Breast epithelium (tissue), 4 donors: ENCODE measurements at places on chromosomes 13 and 19. TPM values are rescaled to one million over a fixed set of nuclear protein-coding genes. Genes with fewer than 3 reads are reported as not detected.

DNA sequence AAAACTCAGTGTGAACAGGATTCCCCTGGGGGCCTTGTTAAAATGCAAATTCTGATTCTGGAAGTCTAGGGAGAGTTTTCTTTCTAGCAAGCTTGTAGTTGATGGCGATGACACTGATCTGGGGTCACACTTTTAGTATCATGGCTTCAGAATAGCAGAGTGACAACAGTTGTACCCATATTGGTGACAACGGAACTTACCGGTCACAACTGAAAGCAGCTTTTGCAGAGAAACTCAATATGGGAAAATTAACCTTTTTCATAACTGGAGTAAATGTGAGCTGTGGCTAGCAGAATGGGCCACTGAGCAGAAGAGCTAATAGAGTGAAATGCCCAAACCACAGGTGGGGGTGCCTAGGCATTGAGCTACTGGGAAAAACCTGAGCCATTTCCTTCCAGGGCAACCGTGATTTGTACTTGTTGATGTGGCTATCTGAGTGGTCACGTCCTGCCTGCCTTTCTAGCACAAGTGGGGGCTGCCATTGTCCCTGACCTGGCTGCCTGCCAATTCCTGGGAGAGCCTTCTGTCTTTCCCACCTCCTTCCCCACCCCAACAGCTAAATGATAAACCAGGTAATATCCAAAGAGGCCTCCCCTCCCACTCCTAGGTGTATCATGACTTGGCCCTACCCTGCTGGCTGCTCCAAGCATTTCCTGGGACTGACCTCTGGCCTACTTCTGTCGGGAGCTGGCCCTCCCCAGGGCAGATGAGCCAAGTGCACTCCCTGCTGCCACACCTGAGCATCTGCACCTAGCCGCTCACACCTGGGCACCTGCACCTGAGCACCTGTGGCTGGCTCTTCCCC lies 1.7 kb upstream of the SLC10A2 start:
- H3K4me3 ChIP-seq: no peak overlapping the region
- no peaks in the 10 kb centered on the region for H3K4me1 ChIP-seq
- H3K36me3 ChIP-seq: no peaks in the 10 kb centered on the region
- no peak for DNase-seq
- no peaks in the 10 kb centered on the region for H3K27me3 ChIP-seq

DNA sequence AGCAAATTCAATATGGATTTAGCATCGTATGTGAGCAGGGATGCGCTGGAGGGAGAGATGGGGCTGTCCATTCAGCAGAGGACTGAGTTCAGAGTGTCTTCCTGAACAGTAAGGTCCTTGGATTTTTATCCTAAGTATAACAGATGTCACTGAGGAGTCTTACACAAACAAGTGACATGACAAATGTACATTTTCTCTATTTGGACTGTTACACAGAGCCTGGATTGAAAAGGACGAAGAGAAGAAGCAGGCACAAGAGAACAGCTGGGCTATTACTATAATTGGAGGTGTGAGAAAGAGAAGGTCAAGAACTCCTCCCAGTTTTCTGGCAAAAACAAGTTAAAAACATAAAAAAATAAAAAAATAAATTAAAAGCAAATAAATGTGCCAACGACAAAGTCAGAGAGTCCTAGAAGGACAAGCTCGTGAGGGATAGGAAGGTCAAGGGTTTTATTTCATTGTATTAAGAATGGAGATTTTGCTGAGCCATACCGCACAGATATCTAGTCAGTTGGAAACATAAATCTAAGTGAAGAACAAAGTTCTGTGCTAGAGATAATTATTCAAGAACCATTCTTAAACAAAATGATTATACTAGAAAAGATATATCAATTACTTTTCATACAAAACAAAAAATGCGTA lies 1186.3 kb downstream of the EFNB2 start:
- no peak overlapping the region for H3K4me3 ChIP-seq
- H3K4me1 ChIP-seq: no peaks in the 10 kb centered on the region
- DNase-seq: no peak
- no peaks in the 10 kb centered on the region for H3K27me3 ChIP-seq

DNA sequence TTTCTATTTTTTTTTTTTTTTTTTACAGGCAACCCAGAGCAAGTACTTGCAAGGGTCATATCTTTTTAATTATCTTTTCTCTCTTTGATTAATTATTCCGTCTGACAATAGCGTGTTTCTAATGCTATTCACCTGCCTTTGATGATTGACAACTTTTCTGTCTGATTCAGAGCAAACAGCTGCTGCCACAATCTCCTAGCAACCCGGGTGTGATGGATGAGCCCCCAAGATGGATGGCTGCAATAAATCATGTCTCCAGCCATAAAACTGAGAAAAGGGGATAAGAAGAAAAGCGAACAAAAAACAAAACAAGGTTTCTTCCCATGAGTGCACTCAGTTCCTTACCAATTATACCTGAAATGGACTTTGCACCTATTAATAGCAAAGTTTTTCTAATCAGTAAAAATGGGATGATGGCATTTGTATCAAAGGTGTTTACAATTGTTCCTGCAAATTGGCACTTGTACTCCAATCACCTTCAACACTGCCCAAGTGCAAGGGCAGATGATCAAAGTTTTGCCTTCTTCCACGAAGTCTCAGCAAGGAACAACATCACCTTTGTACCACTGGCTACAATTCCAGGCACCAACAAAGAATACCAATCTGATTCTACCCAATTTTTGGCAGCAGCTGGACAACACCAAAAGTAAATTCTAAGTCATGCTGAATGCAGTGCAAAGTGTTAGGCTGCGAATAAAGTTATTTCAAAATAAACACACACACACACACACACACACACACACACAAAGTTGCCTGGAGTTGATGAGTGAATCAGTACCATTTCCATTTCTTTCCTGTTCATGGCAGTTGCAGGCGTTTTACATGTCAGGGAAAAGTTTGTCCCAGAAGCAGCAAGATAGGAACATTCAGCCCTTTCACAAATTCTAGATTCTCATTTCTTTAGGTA lies 12.0 kb downstream of the TSHZ3 start:
- H3K4me3 ChIP-seq: no peak overlapping the region
- no peaks in the 10 kb centered on the region for H3K4me1 ChIP-seq
- H3K27ac ChIP-seq: peak overlapping the region; percentile 3
- H3K36me3 ChIP-seq: no peaks in the 10 kb centered on the region
- DNase-seq: no peak
- H3K27me3 ChIP-seq: no peaks in the 10 kb centered on the region

GRCh38 chr13:97583907-97584497 lies 150.0 kb downstream of the RAP2A start:
- DNase-seq: no peak
- H3K36me3 ChIP-seq: no peaks in the 10 kb centered on the region
- H3K4me1 ChIP-seq: no peaks in the 10 kb centered on the region
- no peaks in the 10 kb centered on the region for H3K27me3 ChIP-seq
- H3K4me3 ChIP-seq: no peak overlapping the region

The MEIOSIN gene
- not detected for total RNA-seq

GRCh38 chr19:43300206-43300605 lies 30.9 kb upstream of the PSG9 start:
- peaks cover 5% of the 10 kb centered on the region for H3K27me3 ChIP-seq
- no peak for DNase-seq
- no peak overlapping the region for H3K27ac ChIP-seq
- no peak overlapping the region for H3K4me3 ChIP-seq
- H3K4me1 ChIP-seq: no peaks in the 10 kb centered on the region

The DAND5 gene
- not detected for total RNA-seq

The ZNF471 gene
- 12.0 TPM for total RNA-seq

The HSD11B1L gene
- 10.4 TPM for total RNA-seq

- no peaks in the 10 kb centered on the region for H3K36me3 ChIP-seq
- no peaks in the 10 kb centered on the region for H3K4me1 ChIP-seq
- H3K27me3 ChIP-seq: no peaks in the 10 kb centered on the region
Measured at GRCh38 chr19:7970716-7971448, 27.4 kb upstream of the TIMM44 start.

DNA sequence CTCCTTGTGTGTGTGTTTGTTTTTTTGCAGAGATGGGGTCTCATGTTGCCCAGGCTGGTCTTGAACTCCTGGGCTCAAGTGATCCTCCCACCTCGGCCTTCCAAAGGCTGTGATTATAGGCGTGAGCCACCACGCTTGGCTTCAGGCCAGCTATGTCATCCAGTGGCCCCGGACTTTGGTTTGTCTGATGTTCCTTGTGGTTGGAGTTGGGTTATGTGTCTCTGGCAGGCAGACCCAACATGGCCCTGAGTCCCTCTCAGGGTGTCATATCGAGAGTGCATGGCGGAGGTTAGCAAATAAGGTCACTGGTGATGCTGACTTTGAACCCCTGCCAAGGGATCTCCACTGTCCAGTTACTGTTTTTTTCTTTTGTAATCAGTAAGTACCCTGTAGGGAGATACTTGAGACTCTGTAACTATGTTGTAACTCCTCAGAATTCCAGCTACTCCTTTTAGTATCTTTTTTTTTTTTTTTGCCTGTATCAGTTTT lies 37.3 kb downstream of the SMARCA4 start:
- no peak overlapping the region for H3K4me3 ChIP-seq
- no peaks in the 10 kb centered on the region for H3K4me1 ChIP-seq
- no peak overlapping the region for H3K27ac ChIP-seq
- H3K36me3 ChIP-seq: peaks cover 14% of the 10 kb centered on the region
- no peaks in the 10 kb centered on the region for H3K27me3 ChIP-seq

DNA sequence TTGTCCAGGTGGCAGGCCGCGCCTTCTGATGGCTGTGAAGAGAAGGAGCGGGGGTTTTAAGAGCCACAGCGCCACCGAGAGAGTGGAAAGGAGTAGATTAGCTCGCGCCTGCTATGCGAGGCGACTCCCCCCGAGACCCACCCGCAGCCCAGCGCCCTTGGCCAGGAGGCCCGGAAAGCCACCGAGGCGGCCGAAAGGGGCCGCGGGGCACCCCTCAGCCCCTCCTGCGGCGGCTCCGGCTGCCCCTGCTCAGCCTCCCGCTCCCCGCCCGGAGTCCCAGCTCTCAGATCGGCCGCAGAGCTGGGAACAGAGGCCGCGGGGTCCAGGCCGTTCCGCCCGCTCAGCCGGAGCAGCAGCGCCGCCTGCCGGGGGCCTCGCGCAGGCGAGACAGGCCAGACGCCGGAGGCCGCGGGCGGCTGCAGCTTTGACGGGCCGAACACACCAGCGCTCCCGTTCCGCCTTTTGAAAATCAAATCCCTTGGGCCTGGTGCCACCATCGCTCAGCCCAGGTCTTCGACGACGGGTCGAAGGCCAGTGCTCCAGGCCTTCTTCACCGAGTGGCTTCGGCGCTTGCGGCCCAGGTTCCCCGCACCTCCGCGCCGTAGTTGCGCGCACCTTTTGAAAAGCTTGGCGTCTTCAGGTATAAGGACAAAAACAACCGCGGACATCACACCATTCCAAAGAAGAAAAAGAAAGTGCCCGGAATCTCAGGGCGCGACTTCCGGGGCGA lies 15.3 kb downstream of the CDX2 start:
- H3K4me1 ChIP-seq: no peaks in the 10 kb centered on the region
- no peak overlapping the region for H3K27ac ChIP-seq
- peaks cover 62% of the 10 kb centered on the region for H3K27me3 ChIP-seq

GRCh38 chr13:79782541-79783205 lies 301.7 kb downstream of the NDFIP2 start:
- DNase-seq: no peak
- peak overlapping the region; percentile 30 for H3K27ac ChIP-seq
- H3K36me3 ChIP-seq: no peaks in the 10 kb centered on the region
- no peaks in the 10 kb centered on the region for H3K27me3 ChIP-seq

The PGLYRP1 gene
- total RNA-seq: not detected

- H3K27ac ChIP-seq: no peak overlapping the region
- no peak overlapping the region for H3K4me3 ChIP-seq
Measured at GRCh38 chr19:49212016-49212701, 54.6 kb downstream of the TRPM4 start.

GRCh38 chr19:17183858-17184321 lies 31.3 kb upstream of the USE1 start:
- H3K4me1 ChIP-seq: no peaks in the 10 kb centered on the region
- no peaks in the 10 kb centered on the region for H3K27me3 ChIP-seq
- DNase-seq: no peak
- no peak overlapping the region for H3K4me3 ChIP-seq
- H3K27ac ChIP-seq: no peak overlapping the region

DNA sequence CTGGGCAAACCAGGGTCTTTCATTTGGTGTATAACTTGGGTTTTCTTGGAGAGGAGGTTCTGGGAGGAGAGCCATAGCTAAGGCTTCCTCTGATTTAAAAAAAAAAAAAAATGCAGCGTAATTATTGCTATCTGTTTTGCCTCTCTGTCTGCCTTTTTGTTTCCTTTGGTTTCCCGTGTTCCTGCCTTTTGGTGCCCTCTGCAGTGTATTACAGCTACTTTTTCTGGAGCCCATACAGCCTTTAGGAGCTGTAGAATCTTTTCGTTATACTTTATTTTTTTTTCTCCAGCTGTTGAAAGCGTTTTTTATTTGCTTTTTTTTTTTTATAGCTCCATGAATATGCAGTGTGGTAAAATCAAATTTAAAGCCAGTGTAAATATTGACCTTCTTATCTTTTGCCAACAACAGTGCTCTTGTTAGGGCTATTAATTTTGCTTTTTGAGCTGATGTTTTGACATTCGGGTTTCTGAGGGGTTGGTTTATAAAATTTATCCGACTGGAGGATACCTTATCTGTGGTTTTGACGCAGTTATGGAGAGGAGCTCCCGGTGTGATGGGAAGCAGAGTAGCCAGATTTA lies 38.1 kb downstream of the ZNF493 start:
- no peak for DNase-seq
- H3K27me3 ChIP-seq: no peaks in the 10 kb centered on the region
- H3K27ac ChIP-seq: no peak overlapping the region
- no peaks in the 10 kb centered on the region for H3K4me1 ChIP-seq

The CYP2A6 gene
- total RNA-seq: not detected

- H3K36me3 ChIP-seq: no peaks in the 10 kb centered on the region
- no peaks in the 10 kb centered on the region for H3K27me3 ChIP-seq
- H3K27ac ChIP-seq: peak overlapping the region; percentile 10
- H3K4me1 ChIP-seq: no peaks in the 10 kb centered on the region
Measured at GRCh38 chr19:8592231-8593009, 15.2 kb upstream of the MYO1F start.
